Muscle of back (tissue), 13 donors: ENCODE measurements at places on chromosomes 3 and 15. TPM values are rescaled to one million over a fixed set of nuclear protein-coding genes. Genes with fewer than 3 reads are reported as not detected.

LDHAL6B gene
- not detected for polyA plus RNA-seq

- DNase-seq, result no peak
These were observed 189.6 kb downstream of the ARRDC4 start for GRCh38 chr15:98150084-98150483.

GRCh38 chr3:87173071-87173470 is 54.0 kb upstream of the CHMP2B start:
- peak; percentile 5 for DNase-seq

TMEM62 gene
- polyA plus RNA-seq, result 11.0 TPM
